Activated CD4-positive, CD25-positive, alpha-beta regulatory T cell (primary cell): ENCODE measurements at places on chromosomes 1 and 21.

DNA sequence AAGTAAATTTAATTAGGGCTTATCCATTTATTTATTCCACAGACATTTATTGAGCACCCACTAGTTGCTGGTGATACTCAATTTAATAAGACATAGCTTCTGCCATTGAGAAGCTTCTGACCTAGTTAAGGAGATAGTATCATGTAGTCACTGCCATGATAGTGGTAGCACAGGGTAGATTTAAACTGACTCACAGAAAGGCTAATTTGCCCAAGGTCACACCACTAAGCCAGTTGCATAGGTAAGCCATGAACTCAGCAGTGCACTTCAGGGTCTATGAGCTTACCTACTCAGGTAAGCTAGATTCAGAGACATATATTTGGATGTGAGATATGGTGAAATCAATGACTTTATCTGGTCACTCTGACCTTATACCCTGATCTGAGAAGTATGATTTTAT is 168.4 kb downstream of the TNFSF18 start:
- no peak for DNase-seq

- DNase-seq = no peak
Observed at GRCh38 chr1:46184920-46185658, 8.8 kb upstream of the P3R3URF start.

DNA sequence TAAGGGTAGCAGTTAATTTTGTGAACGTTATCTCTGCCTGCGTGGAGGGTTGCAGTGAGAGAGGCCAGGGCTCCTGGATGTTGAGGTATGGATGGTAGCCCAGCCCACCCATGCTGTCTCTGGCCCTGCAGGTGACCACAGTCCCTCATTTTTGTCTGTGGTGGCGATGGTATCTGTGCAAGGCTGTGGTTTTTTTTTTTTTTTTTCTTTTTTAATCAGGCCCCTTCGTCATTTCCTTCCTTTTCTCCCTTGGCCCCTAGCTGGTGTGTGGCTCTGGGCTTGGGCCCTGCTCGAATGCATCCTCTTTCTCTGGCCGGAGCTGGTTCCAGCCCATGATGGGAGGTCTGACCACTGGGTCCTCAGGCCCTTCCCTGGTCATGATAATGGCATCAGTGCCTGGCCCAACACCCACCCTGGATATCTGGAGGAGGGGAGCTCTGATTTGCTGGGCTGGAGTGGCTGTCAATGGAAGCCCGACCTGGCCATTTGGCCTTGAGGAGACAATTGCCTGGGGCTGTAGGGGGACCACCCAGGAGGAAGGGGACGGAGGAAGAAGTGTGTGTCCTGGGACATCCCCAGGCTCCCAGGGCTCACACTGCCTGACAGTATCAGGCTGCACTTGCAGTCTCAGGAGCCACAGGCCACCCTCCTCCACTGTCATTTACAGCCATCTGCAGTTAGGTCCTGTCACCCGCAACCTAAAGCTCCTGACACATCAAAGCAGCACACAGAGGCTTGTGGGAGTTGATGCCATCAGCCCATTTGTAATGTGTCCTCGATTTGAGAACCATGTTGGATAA is 8.1 kb upstream of the RNF187 start:
- DNase-seq = no peak

DNA sequence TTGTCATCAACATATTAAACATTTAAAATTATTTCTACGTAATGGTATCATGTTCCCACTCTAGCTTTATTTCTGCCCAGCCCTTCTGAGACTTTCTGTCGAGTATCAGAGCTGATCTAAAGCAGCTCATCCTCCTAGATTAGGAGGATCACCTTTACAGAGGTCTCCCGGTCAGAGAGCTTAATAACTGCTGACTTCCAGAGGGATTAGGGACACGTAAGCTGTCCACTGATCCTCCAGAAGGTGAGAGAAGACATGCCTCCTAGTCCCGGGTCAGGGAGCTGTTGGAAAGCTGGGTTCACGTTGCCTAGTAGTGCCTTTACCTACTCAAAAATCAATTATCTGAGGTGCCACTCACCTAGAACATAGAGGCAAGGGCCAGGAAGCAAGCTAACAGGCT is 31.2 kb upstream of the NADK start:
- DNase-seq = no peak

DNA sequence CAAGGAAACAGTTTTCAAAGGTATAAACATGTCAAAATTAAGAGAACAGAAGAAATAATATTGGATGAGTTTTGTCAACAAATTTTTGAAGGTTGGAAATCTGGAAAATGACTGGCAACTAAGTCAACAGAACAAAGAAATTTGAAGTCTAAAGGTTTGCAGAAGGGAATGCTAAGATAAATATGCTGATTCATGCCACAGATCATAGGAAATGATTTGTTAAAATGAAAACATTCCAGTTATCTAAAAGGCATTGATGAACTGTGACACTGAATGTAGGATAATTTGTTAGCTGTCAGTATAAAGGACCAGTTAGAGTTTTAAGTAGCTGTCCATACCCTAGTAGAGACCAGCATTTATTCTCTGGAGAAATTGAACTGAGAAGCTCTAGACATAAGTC is 157.9 kb upstream of the CHRM3 start:
- DNase-seq = no peak

DNA sequence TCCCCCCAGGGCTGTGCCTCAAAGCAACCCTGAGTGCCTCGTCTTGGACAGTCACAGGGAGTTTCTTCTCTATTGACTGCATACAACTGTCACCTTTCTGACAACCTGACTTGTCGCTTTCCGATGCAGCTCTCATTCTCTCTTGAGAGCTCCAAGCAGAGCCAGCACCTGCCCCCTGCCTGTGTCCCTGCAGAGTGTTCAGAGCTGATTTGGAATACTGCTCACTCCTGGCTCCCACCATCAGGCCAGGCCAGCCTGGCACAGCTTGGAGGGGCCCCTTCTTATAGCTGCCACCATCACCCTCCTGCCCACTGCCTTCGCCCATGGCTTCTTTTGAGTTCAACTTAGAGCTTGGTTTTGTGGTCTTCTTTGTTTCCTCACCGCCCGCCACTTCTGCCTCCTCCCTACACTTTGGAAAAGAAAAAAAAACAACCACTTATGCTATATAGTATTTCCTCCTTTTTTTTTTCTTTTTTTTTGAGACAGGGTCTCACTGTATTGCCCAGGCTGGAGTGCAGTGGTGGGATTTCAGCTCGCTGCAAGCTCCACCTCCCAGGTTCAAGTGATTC is 12.3 kb downstream of the NCF2 start:
- DNase-seq = no peak

DNA sequence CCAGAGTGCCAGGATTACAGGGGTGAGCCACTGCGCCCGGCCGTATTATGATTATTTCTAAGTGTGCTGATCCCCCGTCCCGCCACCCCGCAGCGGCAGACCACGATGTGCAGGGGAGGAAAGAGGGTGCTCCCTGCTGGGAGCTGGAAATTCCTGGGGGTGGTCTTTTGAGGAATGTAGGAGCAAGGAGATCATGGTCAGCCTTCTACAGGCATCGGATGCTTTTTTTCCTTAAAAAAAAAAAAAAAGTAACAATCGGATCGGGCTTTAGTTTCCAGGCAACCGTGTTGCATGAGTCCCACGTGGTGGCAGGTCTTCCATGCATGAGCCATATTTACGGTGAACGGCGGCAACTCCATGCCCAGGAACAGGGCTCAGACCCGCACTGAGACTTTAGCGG is 74.2 kb upstream of the COX20 start:
- no peak for DNase-seq

DNA sequence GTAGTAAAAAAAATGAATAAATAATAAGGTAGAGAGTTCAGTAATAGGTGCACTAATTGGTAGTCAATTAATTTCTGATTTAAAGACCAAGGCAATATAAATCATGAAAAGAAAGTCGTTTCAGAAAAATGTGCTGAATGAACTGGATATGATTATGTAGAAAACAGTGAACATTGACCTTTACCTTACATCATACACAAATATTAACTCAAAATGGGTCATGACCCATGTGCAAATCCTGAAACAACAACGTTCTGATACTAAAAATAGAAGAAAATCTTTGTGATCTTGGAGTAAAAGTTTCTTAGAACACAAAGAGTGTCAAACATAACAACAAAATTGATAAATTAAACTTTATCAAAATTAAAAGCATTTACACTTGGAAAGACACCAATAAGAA is 39.1 kb downstream of the COL11A1 start:
- DNase-seq = no peak

- no peak for DNase-seq
Observed at GRCh38 chr1:241101622-241102021, 255.4 kb downstream of the RGS7 start.

- no peak for DNase-seq
Observed at GRCh38 chr1:155326020-155326526, 5.4 kb downstream of the RUSC1 start.

DNA sequence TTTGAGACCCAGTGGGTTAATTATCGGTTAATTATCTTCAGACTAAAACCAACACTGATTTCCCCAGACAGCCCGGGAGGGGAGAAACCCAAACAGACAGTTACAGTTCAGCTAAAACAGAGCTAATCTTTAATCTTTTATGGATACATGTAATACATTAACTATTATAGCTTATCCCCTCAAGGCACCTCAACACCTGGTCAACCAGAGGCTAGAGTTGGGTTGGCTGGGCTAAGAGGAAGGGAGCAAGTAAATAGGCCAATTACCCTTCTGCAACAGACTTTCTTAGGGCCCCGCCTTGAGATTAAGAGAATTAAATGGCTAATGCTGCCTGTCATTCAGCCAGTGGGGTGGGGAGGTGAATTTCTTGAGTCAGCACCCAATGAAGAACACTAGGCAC is 6.6 kb upstream of the MED18 start:
- DNase-seq = no peak

GRCh38 chr1:13929313-13929712 is 229.3 kb downstream of the PRDM2 start:
- DNase-seq = no peak

DNA sequence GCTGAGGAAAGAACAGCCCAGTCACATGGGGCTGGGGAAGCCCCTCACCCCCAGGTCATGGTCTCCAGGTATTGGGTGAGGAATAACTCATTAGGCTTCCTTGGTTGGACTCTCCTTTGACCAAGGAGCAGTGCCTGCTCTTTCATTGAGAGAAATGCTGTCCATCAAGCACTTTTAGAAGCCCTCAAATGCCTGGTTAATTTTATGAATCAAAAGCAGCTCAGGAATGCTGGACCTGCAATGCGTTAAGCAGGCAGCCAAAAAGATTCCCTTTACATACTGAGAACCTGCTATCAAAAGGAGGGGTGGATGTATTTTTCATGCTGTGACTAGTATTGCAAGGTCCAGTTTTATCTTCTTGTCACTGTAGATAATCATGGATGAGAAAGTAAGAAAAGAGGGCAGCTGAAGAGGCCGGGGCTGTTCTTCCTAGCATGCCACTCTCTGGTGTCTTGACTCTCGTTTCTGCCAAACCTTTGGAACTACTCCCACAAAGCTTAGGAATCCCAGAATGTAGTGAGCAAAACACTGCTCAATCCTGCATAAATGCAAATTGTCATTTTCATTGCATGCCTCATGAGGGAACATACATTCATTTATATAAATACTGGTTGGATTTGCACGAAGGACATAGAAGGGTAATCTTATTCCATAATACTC is 2.1 kb upstream of the CD58 start:
- no peak for DNase-seq

GRCh38 chr1:161390559-161390858 is 22.8 kb upstream of the CFAP126 start:
- no peak for DNase-seq

GRCh38 chr1:154749078-154749760 is 120.9 kb downstream of the KCNN3 start:
- no peak for DNase-seq

DNA sequence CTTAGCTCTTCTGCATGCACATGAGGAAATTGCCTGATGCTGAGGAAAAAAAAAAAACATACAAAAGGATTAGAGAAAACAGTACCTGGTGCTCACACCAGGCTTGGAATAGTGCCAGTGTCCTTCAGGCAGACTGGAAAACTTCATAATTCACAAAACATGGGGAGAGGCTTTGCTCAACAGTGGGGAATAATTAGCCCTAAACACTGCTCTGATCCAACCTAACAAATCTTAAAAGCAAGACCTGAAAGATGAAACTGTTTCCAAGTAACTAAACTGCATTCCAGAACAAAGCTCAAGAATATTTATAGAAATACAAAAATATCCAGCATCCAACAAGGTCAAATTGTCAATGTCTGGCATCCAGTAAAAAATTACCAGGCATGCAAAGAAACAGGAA is 124.8 kb downstream of the AK5 start:
- DNase-seq = no peak

GRCh38 chr1:170770254-170770653 is 106.3 kb downstream of the PRRX1 start:
- DNase-seq = no peak
